ENCODE measurements at places on chromosomes 7 and 10.

- no peak for DNase-seq
These were observed 1.8 kb downstream of the LRCH4 start for GRCh38 chr7:100584054-100584682.

DNA sequence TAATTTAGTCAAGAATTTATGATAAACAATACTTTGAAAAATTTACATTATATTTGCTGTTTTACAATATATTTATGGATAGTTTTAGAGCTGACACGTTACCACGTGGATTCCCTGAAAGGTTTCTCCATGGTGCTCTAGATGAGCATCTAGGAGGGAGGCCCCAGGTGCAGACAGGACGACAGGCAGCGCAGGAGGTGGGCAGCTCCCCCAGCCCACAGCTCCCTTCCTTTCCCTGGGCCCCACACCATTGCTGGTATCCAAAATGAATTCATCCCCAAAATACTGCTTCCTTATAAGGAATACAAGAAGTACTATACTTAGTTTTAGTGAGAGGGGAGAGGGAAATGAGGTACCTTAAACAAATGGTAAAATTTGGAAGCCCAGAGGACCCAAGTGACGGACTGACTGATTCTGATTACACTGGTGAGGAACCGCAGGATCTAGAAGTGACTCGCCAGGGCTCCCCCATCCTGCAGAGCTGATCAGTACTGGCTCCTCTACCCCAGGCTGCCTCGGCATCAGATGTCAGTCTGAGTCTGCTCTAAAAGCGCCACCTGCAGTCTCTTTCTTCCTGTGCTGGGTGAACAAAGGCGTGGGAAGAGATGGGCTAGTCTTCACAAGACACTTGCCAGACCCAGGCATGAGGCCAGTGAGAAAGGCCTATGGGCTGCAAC, 89.2 kb downstream of the DLG5 start:
- peak; percentile 9 for DNase-seq

DNA sequence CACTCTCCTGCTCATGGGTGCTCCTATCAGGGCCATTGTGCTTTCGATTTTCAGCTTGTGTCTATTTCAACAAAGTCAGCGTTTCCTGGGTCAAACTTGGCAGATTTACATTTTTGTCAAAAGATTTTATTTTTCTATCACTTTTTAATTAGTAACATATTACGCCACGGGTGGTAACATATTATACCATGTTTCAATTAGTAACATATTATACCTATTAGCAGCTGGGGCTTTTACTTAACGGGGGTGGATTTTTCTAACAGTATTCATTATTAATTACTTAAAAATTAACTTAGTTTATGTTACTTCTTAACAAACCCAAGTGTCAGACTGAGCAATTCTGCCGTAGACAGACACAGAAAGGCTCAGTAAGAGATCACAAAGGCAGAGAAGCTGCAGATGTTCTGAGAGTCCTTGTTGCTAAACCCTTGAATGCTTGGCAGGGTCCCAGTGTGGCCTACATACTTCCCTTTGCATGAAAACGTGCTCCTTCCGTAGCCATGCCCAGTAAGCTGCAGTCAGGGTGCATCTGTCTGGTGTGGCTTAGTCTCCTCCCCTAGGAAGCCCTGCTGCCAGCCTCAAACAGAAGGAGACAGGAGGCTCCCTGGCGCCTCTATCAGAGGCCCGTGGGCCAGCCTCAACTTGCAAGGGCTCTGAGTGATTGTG, 263.1 kb upstream of the CXCL12 start:
- peak; percentile 95 for DNase-seq

- DNase-seq, result no peak
These were observed 18.0 kb upstream of the VCL start for GRCh38 chr10:73979809-73980433.

- DNase-seq, result no peak
These were observed 2.5 kb downstream of the ADRA2A start for GRCh38 chr10:111079241-111079760.

- no peak for DNase-seq
These were observed 60.3 kb downstream of the PRKAR2B start for GRCh38 chr7:107104801-107105200.

GRCh38 chr10:19862811-19863515, 46.7 kb downstream of the PLXDC2 start:
- no peak for DNase-seq

DNA sequence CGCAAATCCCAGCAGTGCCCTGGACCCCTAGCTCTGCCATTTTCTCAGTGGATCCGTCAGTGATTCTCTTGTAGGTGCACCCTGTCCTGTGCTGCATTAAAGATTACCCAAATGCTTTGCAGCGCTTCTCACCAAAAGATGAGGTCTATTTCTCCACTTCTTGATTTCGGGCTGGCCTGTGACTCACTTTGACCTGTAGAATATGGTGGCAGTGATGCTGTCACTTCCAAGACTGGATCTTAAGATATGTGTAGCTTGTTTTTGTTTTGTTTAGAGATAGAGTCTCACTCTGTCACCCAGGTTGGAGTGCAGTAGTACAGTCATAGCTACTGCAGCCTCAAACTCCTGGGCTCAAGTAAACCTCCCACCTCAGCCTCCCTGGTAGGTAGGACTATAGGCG, 37.0 kb upstream of the ZMIZ1 start:
- no peak for DNase-seq

- no peak for DNase-seq
These were observed 76.2 kb downstream of the AHR start for GRCh38 chr7:17374654-17375053.

- DNase-seq, result peak; percentile 33
These were observed 25.9 kb downstream of the DGKI start for GRCh38 chr7:137820677-137821420.

DNA sequence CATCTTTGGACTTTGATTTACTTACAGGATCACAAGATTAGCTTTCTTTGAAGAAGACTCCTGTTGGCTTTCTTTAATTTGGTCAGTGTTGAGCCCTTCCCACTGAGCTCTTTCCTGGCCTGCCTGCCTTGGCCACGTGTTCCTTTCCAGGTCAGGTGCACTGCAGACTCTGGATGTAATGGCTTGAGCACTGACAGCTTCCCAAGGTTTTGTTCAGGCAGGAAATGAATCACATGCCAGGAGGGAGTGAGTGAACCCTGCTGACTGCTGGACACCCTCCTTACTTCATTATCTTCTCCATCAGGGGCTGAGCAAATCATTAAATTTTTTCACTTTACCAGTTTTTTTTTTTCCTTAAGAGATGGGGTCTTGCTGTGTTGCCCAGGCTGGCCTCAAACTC, 29.8 kb downstream of the SNX10 start:
- DNase-seq, result no peak

DNA sequence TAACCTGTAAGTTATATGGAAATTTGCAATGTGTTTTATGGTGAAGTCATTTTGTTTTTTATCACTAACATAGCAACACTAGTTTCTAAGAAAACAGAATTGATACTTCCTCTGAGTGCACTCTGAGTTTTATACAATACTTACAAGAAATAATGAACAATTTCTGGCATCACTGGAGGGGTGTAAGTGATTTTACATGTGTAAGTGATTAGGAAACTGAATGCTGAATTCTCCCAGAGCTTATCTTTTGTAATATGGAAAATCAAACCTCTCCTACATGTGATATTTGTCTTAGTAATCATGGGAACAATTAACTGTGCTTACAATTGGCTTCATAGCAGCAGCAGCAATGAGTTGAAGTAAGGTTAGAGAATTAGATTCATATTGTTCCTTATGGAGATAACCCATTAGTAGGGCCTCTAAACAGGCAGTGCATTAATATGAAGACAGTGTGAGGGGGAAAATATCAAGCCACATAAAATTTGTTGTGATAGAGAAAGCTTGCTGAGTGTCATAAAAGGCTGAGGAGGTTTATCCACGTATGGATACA, 37.4 kb downstream of the SEMA3C start:
- DNase-seq, result no peak

DNA sequence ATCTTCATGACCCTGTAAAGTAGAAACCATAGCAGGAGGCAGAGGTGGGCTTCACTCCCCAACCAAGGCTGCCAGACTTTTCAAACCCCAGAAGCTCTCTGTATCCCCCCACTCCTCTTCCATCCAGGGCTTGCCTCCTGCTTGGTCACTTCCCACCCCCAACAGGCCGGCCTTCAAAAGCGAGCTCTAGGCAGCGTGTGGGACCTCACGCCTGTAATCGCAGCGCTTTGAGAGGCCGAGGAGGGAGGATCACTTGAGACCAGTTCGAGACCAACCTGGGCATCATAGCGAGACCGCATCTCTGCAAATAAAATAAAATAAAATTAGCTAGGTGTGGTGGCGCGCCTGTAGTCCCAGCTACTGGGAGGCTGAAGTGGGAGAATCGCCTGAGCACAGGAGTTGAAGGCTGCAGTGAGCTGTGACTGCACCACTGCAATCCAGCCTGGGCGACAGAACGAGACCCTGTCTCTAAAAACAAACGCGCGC, 743 bp upstream of the POR start:
- no peak for DNase-seq

- no peak for DNase-seq
These were observed 44.0 kb upstream of the CAV2 start for GRCh38 chr7:116455499-116455898.

DNA sequence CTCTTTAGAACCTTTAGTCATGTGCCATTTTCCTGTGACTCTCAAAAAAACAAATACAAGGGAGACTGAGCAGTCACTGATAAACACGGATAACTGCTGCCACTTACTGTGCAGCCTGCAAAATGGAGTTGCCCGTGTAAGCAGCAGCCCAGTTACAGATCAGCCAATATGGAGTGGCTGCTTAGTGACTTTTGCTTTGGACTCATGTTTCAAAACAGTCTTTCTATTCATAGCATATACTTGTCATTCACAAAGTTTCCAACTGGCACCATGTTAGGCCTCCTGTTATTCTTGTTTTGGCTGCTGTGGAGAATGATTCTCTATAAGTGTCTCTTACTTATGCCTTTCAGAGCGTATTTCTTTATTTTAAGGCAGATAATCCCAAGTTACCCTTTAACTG, 3.0 kb downstream of the FAM204A start:
- no peak for DNase-seq

- DNase-seq, result no peak
These were observed 87.9 kb upstream of the RNF148 start for GRCh38 chr7:122790591-122790990.

- DNase-seq, result no peak
These were observed 54.6 kb downstream of the ARL4A start for GRCh38 chr7:12741951-12742575.

DNA sequence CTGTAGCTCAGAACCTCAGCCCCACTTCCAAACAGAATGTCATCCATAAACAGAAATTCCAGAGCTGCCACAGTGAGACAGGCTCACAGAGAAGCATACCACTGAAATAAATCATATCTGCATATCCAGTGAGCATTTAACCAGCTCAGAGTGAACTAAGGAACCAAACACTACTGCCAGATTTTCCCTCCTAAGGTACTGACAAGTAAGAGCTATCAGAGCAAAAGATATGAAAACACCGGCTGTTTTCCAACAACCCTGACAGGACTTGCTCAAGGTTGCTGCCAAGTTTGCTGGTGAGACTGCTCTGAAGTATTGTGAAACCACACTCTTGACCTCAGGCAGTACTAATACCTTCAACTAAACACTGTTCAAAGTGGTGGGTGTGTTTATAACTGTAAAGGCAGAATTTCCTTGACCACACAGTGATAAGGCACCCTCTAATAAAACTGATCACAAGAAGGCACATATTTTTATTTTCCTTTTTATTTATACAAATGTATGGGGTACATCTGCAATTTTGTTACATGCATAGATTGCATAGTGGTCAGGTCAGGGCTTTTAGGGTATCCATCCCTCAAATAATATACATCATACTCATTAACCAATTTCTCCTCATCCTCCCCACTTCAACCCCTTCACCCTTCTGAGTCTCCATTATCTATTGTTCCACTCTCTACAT, 18.3 kb downstream of the SGMS1 start:
- DNase-seq, result peak; percentile 74

DNA sequence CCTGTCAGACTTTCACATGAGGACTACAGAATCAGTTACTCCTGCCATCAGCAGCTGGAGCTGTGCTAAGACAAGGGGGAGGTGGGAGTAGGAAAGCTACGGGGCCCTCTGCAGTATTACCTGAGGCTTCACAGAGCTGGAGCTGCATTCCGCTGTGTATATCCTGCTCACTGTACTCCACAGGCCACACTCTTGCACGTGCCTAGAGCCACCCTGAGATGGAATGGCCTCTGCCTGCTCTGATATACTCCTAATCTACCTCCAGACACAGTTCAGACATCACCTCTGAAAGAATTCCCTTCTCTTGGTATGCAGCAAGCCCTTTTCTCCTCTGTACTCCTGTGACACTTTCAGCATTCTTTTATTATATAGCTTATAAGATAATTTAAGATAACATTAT, 34.8 kb downstream of the TRDMT1 start:
- no peak for DNase-seq

DNA sequence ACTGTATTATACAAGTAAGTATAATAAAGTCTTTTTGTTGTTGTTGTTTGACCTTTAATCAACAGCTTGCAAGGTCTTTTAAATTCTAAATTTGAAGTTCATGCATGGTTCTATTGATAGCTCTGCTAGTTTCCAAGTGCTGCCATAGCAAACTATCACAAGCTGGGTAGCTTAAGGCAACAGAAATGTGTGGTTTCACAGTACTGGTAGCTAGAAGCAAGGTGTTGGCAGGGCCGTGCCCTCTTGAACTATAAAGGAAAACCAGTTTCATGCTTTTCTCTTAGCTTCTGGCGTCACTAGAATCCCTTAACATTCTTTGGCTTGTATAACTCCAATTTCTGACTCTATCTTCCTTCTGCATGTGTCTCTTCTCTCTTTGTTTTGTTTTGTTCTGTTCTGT, 1021.9 kb upstream of the AUTS2 start:
- DNase-seq, result no peak

DNA sequence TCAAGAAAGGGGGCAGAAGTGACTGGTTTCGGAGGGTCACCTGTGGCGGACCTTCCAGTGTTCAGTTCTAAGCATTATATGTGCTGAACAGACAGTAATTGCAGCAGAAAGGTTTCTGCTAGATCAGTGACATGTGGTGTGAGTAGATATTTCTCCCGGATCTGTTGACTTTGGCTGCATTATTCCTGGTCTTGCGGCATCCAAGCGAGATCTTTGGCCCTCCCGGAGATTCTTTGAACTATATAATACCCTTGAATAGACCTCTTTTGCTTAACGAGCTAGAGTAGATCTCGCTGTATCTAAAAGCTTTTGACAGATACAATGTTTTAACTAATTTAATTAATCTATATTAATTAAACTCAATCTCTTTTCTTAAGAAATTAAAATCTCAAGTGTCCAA, 99.8 kb downstream of the PTN start:
- DNase-seq, result peak; percentile 49
